Gastrocnemius medialis (tissue), 4 donors: ENCODE measurements at places on chromosomes 4 and X.

DNA sequence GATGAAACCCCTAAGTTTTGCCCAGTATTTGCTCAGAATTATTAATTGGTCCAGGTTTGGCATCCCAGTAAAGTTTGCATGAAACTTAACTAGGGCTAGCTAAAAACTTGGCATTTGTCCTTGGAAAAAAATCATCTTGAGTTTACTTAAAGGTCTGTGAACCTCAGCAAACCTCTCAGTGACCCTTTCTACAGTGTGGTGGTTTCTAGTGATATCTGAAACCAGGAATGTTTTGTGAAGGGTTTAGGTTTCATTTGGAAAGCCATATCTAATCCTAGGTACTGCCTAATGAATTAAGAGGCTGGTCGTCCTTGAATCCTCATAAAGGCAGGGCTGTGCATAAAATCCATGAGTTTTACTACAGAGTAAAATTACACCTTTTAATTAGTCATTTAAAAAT lies 218.5 kb upstream of the ANKRD50 start:
- no peak for DNase-seq

GRCh38 chrX:54447461-54447860 lies 7.3 kb downstream of the TSR2 start:
- DNase-seq = no peak

DNA sequence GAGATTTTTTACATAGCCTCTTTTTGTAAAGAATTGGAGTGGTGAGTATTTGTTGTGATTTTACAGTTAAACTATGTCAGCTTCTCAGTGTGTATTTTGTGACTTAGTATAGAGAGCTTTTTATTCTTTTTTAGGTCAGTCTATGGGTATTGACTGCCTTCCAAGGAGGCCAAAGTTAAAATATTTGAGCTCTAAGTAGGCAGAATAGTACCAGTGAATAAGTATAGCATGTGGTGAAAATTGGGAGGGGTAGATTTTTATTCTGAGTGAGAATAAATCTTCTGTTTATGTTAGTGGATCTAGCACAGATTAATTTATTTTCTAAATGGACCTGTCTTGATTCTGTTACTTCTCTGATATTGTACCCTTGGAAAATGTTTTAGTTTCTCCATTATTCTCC lies 37.5 kb downstream of the HERC3 start:
- DNase-seq = no peak

DNA sequence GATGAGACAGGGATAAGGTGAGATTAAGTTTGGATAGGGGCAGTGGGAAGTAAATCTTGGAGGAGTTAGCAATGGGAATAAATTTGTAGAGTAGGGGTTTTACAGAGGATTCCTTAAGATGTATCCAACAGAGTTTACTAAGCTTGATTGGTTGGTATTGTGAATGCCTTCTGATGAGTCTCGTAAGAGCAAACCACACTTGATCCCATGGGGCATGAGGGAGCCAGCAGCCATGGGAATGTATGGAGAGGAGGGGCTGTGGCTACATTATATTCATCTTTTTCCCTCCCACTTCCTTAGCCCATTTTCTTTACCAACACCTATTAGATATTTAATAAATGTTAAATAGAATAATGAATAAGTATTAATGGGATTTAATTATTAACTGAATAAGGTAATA lies 126.6 kb upstream of the NDST3 start:
- no peak for DNase-seq

DNA sequence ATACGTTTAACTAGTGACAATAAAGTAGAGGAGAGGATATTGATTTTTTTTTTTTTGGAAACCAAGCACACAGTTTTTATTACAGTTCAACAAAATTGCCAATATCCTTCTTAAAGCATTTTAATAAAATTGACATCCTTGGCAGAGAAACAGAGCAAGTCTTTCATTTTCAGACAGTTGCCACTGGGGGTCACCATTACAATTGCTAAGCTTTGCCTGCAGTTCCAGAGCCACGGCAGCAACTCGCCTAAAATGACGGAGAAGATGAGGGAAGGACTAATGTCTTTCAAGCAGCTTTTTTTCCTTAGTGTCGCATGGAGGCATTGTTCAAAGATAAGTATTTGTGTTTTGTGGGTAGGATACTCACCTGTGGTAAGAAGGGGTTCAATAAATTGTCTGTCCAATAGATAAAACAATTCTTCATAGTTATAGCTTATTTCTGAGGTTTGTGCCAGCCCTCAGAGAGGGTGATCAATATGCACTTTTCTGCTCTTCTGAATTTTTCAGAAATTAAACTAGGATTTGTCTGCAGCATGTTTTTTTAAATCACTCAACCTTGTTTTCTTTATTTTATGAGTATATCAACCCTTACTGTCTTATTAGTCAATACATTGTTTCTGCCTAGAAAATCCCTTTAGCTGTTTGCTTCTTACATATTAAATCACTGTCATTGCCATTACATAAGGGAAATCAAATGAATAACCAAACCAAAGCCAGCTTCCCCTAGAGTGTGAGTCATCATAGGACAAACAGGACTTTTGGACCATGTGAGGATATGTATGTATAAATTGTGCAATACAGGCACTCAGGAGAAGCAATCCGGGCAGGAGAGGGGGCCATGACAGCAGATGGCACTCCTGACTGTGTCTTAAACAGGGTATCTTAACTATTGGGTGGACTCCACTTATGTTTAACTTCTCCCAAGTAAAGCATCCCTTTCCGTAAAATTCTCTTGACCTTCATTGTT lies 508.1 kb upstream of the ARX start:
- DNase-seq = no peak

- DNase-seq = no peak
These were observed 294.1 kb downstream of the ARHGAP24 start for GRCh38 chr4:85769009-85769408.

GRCh38 chr4:18850867-18851266 lies 829.3 kb upstream of the LCORL start:
- DNase-seq = no peak

GRCh38 chr4:101415962-101416361 lies 68.6 kb upstream of the PPP3CA start:
- no peak for DNase-seq

- DNase-seq = no peak
These were observed 98.2 kb upstream of the HHIP start for GRCh38 chr4:144547678-144548298.

DNA sequence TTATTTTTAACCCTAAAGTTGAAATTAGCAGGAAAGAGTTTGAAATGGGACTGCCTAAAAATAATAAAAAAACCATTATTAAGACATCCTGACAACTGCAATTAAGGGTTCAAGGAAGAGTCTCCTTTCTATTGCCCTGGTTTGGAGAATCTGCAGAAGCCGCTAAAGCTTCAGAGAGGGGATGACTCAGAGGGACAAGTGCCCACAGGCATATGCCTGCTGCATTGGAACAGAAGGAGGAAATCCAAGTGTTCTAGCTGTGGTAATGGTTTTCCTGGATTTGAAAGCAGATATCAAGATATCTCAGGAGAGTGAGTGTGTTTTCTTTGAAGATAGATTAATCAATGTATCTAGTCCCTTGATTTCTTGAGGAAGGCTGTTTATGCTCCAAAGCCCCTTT lies 235.1 kb upstream of the TAPT1 start:
- DNase-seq = no peak

DNA sequence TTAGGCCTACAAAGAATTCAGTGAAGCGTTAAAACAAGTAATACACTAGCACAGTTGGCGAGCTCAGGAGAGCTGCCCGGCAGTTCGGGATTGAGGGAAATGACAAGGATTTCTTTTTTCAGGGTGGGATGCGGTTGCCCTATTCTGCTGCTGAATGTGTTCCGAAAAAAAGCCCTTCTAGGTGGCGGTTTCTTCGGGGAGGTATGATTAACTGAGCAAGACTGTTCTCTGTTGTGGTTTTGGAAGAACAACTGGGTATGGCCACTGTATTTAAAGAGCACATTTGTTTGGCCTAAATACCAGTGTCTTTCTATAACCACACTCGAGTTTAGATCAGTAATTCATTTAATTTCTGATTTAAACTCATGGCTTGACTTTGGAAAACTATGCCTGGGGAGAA lies 459.7 kb upstream of the FAT1 start:
- no peak for DNase-seq

- no peak for DNase-seq
These were observed at the start of gene GPRIN3 for GRCh38 chr4:89307446-89308160. Gene GPRIN3, minus strand, starts transcription at chr4:89307800. Its CDS starts 57,690 bp downstream, at chr4:89250110.

- DNase-seq = no peak
These were observed 48.0 kb downstream of the KLHL34 start for GRCh38 chrX:21610168-21610567.

DNA sequence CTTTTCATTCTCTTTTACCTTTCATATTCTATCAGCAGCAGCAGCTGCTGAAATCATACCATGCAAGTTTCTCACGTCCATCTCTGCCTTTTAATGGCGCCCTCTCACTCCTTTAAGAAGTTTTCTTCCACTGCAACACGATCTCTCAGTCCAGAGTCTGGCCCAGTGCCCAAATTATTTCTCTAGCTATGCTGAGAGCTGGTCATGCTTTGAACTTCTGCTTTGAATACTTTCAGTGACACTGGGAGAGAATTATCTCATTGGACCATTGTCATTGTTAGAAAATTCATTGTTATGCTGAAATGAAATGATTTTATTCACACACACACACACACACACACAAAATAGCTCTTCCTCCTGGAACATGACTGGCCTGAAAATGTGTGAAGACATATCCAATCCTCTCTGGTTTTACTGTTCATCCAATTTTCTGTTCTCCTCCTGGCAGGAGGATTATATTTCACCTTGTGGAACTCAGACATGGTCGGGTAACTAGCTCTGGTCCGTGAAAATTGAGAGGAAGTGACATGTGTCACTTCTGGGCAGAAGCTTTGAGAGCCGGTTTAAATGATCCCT lies 1.3 kb upstream of the PDHA1 start:
- peak; percentile 32 for DNase-seq

- no peak for DNase-seq
These were observed 78.9 kb downstream of the PSAPL1 start for GRCh38 chr4:7355795-7356194.

GRCh38 chr4:161581262-161582230 lies 582.3 kb downstream of the FSTL5 start:
- DNase-seq = no peak

DNA sequence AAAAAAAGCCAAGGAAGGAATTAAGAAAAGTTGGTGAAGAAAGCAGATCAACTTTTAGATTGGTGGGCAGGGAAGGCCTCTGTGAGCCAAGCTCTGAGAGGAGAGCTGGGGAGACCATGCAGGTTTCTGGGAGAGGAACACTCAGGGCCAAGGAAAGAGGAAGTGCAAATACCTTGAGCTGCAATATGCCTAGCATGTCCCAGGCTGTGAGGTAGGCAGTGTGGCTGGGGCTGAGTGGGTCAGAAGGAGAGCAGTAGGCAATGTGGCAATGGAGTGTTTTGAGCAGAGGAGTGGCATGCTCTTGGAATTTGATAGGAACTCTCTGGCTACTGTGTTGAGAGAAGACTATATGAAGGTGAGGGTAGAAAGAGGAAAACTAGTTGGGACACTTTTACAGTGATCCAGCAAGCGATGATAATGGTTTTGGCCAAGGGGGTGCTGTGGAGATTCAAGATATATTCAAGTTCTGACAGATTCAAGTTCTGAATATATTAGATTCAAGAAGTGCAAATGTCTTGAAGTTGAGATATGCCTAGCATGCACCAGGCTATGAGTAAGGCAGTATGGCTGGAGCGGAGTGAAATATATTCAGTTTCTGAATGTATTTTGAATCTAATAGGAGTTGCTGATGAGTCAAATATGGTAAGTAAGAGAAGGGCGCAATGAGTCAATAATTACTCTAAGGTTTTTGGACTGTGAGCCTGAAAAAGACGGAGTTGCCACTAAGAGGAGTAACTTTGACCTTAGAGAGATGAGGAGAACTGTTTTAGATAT lies 172.5 kb downstream of the CAMK2D start:
- no peak for DNase-seq

DNA sequence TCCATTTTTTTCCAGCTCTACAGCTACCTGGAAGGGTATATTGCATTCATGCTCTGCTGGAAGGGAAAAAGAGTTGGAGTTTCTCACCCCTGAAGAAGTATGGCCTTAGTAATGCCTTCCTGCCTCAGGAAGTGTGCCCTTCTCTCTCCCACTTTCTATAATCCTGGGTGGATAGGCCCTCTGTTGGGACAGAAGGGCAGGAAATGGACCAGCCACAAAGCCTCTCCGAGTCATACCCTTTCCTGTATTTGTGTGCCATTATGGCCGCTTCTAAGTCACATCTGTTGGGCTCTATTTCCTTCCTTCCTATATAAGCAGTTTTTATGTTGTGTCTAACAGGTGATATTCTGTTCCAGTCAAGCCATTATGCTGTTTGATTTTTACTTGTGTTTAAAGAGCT lies 74.8 kb upstream of the SMARCA5 start:
- no peak for DNase-seq

DNA sequence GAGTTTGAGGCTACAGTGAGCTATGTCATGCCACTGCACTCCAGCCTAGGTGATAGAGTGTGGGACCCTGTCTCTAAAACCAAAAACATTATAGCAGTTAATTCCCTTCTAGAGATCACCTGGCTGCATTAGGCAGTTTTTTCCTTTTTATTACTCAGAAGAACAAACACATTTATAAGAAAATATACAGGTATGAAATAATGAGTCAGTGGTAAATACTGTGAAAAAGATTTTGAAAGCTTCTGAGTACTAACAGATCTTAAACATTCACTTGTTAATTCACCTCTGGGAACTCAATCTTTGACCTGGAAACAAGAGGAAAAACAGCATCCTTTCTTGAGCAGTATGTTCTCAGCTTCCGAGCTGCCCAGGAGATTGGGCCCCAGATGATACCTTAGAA lies 64.1 kb downstream of the UCHL1 start:
- no peak for DNase-seq

DNA sequence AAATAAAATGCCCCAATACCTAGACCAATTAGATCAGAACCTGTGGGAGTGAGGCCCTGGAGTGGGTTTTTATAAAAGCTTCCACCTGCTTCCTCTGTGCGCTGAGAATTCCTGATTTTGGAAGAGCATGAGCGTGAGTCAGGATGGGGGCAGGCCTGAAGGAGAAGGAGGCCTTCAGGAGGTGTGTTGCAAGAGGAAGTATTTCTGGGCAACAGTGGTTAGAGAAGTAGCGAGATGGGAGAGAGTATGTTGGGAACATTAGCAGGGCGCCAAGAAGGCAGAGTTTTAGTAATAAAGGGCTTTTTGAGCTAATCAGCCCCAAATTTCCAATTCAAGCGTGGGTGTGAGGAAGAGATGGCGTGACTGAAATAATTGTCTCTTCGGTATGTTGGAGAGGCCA lies 349.8 kb downstream of the UNC5C start:
- DNase-seq = no peak

DNA sequence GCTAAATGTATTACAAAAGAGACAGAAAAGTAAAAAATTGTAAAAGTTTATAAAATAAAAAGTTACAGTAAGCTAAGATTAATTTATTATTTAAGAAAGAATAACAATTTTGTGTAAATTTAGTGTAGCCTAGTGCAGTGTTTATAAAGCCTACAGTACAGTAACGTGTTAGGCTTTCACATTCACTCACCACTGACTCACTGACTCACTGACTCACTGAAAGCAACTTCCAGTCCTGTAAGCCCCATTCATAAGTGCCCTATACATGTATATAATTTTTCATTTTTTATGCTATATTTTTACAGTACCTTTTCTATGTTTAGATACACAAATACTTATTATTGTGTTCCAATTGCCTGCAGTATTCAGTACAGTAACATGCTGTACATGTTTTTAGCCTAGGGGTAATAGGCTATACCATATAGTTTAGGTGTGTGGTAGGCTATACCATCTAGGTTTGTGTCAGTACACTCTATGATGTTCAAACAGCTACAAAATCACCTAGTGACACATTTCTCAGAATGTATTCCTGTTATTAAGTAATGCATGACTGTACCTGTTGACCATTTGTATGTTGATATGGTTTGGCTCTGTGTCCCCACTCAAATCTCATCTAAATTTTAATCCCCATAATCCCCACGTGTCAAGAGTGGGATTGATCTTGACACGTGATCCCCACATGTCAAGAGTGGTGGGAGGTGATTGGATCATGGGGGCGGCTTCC lies 57.9 kb downstream of the CFAP299 start:
- DNase-seq = no peak
